ENCODE measurements at places on chromosomes 12 and 14.

DNA sequence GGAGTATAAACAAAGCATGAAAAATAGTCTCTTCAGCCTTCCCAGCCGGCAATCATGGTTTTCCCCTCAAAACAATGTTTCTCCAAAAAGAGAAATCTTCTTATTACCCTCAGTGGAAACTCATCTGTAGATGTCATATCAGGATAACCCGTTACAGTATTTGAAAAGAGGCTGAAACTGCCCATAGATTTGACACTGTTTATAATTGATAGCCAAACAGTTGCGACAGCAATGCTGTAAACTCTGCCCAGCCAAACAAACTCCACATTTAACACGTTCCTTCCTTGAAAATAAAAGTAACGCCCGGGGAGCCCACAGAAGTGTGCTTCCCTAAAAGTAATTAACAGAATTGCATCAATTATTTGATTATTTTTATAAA lies 201.3 kb upstream of the FOXN3 start:
- DNase-seq, result peak; percentile 17

GRCh38 chr12:32163596-32163995 lies 56.9 kb downstream of the BICD1 start:
- no peak for DNase-seq

- DNase-seq, result no peak
Measured at GRCh38 chr14:61884711-61885110, 122.5 kb downstream of the SNAPC1 start.

GRCh38 chr12:20946732-20947131 lies 136.2 kb downstream of the SLCO1B3 start:
- peak; percentile 91 for DNase-seq

- no peak for DNase-seq
Measured at GRCh38 chr14:63986789-63987533, 134.2 kb downstream of the SYNE2 start.

- DNase-seq, result no peak
Measured at GRCh38 chr12:108213871-108214445, 84.9 kb downstream of the WSCD2 start.

GRCh38 chr14:23555533-23555881 lies 564 bp upstream of the THTPA start:
- no peak for DNase-seq

- DNase-seq, result peak; percentile 61
Measured at GRCh38 chr12:93016752-93017350, 87.8 kb upstream of the EEA1 start.
